Right forelimb (tissue), 1 donor: ENCODE measurements at places on chromosomes 7 and 10.

- no peak for DNase-seq
These were observed 23.7 kb upstream of the ITGB1 start for GRCh38 chr10:32981760-32982159.

GRCh38 chr7:30927040-30927439 lies 15.4 kb downstream of the AQP1 start:
- peak; percentile 33 for DNase-seq

DNA sequence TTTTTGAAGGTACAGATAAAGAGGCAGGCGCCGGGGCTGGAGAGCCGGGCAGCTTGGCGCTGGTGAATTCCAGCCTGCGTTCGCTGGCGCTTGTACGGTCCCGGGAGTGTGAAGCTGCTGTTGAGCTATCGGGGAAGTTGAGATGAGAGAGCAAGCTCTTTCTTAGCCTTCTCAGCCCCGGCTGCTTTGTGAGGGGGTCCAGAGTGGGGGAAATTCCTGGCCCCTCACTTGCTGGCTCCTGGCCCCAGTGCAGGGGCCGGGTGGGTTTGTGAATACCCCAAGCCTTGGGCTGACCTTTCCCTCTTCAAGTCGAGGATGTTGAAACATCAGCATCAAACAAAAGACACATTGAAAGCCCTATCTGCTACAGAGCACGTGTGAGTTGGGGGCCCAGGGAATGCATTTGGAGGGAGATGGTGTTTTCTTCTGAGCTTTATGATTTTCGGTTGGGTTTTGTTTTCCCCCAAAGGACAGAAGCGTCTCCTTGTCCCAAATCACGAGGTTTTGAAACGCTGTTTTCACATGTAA lies 2.7 kb downstream of the ZMIZ1 start:
- no peak for DNase-seq

GRCh38 chr7:111853201-111853990 lies 291.1 kb upstream of the IMMP2L start:
- DNase-seq: no peak

GRCh38 chr7:104862719-104863118 lies 151.3 kb upstream of the KMT2E start:
- no peak for DNase-seq

- no peak for DNase-seq
These were observed 187.1 kb downstream of the ADARB2 start for GRCh38 chr10:1550291-1550595.

DNA sequence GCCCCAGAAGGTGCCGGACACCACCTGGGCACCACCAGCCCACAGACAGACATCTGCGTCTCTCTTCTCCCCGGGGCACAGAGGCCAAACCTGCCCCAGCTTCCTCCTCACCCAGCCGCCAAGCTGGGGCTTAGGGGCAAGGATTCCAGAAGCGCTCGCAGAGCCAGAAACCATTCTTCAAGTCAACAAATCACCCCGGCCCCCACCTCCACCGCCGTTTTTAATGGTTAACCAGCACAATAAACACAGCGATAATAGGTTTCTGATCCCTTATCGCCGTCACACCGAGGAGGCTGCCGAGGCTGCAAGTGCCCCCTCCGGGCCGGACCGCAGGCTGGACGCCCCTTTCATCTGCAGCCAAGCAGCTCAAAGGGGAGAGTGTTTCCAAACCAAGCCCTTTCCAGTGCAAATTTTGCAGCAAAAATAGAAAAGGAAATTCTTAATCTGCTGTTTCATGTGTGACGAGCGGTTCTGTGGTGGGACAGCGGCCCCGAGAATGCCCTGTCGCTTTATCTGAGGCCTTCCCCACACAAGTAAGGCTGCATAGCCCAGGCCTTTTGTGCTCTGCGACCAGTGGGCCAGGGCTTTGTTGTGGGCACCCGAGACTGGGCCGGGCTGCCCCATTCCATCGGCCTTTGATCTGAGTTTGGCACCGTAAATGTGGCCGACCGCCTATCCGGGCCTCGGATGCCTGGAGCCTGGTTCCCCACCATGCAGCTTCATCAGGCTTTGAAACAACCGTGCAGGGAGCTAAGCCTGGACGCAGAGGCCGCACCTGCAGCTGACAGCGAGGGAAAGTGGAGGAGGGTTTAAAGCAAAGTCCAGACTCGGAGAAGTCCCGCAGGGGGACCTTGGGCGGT lies 83.2 kb downstream of the FOXL3 start:
- DNase-seq: peak; percentile 50

DNA sequence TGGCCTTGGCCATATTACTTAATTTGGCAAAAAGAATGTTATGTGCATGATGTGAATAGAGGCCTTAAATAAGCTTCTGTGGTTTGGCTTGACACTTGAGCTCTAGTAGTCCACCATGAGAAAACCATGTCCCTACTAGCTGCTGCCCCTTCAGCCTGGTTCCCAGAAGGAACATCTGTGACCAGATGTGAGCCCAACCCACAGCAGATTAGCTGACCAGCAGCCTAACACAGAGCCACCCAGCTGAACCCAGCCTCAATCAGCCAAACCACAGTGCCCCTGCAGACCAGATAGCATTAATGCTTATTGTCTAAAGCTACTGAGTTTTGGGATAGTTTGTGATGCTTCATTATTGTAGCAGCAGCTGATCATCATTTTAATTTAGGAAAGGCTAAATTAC lies 16.6 kb downstream of the JAZF1 start:
- no peak for DNase-seq

DNA sequence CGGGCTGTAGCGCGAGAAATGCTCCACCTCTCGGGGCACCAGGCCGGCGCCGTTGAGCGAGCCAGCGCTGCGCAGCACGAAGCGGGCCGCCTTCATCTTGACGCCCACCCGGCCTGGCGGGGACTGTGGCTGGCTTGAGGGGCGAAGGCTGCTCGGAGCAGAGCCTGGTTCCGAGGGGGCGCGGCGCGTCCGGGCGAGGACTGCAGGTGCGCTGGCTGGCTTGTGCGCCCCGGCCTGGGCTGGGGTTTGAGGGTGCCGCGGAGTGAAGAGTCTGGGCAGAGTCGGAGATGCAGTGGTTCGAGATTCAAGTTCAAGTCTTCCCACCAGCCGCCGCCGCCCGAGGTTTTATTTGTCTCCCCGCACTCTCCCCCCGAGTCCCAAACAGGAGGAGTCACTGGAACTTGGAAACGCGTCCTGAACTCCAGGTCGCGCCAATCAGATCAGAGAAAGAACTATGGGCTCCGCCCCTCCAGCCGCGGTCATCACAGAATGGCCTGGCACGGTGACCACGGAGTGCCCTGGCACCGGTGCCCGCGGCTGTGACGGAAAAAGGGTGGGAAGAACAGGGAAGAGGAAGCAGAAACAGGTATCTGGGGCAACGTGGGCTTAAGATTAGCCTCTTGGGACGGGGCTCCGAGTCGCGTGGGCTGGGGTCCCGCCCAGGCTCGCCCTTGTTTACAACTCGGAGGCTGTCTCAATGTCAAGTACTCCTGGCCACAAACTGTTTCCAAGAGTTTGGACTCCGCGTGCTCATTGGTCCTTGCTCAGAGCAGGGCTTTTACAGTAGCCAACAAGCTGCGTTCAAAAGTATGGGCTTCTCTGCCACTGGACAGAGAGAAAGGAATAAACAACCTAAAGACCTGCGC lies at the start of gene PDK4:
TSS of gene PDK4 (minus strand) at position 319 of the 866 bp plus-strand sequence. CDS start at position 96, 223 bp downstream.
- DNase-seq: peak; percentile 89

GRCh38 chr7:4962872-4963775 lies 4.1 kb upstream of the MMD2 start:
- DNase-seq: no peak

DNA sequence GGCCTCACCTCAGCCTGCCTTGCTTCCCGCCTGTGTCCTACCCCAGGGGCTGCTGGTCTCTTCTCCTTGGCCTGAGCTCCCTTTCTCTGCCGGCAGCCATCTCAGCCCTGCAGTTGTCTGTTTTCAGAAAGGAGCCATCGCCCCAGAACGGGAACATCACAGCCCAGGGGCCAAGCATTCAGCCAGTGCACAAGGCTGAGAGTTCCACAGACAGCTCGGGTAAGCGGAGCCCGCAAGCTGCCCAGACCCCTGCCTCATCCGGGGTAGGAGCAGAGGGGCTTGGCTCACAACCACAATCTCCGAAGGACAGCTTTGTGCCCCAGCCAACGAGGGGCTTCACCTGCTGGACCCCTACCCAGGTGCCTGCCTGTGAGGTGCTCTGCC lies 5.3 kb upstream of the DEPP1 start:
- no peak for DNase-seq

DNA sequence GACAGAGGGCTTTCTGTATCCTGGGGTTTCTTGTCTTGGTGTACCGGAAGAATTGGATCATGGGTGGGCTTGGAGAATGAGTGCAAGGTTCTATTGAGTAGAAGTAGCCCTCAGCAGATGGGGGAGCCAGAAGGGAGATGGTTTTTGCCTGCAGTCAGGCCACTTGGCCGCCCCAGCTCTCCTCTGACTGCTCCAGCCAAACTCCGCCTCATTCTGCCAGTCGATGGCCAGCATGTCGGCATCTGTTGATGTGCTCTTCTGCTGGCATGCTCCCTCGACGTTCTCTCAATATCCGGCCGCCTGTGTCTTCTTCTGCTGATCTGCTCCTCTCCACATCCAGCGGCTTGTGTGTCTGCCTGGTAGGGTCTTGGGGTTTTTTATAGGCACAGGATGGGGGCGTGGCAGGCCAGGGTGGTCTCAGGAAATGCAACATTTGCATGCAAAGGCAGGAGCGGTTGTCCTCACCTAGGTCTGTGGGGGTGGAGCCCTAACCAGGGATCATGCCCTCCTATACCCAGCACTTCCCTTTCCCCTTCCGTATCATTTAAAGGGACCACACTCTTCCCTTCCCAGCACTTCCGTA lies 40.2 kb upstream of the TNS3 start:
- DNase-seq: no peak

- no peak for DNase-seq
These were observed 54.0 kb upstream of the NMT2 start for GRCh38 chr10:15222511-15222910.

DNA sequence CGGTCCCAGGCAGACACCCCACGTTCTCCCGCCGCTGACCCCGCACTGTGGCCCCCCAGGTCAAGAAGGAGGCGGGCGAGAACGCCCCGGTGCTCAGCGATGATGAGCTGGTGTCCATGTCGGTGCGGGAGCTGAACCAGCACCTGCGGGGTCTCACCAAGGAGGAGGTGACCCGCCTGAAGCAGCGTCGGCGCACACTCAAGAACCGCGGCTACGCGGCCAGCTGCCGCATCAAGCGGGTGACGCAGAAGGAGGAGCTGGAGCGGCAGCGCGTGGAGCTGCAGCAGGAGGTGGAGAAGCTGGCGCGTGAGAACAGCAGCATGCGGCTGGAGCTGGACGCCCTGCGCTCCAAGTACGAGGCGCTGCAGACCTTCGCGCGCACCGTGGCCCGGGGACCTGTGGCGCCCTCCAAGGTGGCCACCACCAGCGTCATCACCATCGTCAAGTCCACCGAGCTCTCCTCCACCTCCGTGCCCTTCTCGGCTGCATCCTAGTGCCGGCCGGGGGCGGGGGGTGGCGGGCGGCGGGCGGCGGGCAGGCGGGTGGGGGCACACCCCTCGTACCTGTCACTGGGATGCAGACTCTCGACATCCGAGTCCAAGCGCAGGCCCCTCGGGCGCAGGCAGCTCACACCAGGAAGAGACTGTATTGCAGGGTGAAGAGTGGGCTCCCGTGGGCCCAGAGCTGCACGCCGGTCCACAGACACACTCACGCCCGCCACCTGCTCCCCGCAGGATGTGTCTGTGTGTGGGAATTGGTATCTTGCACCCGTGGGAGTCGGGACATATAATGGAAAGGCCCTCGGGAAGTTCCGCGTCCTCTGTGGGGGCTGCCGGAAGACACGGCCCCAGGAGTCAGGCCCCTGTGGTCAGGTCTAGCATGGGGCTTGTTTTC lies 9.6 kb downstream of the MAFK start:
- DNase-seq: no peak

GRCh38 chr10:96243296-96243695 lies 28.1 kb downstream of the BLNK start:
- DNase-seq: no peak

DNA sequence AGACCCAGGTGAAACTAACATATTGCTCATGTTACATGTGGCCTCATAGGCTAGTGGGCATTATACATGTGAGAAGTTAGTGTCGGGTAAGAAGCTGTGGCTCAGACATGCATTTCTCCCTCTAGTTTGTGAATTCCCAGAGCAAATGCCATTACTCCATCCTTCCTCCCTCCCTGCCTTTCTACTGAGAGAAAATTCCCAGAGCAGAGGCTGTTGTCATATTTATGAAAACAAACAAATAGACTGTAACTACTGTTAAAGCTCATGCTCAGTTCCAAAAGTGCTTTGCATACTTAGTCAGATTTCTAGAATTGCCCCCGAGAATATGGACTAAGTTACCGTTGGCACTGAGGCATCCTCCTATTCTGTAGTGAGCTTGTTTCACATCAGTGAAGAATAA lies 29.0 kb downstream of the ZNRF2 start:
- no peak for DNase-seq

DNA sequence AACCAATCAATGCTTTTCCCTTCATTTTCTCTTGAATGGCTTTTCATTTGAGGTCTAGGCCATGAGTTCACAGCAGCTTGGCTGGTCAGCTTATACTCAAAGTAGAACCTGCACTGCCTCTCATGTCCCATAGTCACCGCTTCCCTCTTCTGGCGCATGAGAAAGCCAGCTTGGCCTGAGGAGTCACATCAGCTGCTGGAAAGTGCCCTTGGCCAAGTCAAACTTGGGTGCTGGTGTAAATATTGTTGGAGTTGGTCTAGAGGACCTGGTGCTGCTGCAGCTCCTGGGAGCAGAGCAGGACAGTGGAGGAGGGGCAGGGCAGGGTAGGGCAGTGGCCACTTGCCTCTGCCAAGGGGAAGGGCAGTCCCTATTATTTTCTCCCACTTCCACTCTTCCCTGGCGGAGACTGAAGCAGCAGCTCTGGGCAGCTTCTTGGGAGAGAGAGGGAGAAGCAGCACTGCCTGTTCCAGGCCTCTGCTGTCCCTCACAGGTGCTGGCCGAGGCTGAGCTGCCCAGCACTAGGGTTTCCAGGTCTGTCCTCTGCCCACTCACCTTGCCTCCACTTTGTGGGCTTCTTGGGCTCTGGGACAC lies 12.8 kb downstream of the UBE2D4 start:
- no peak for DNase-seq

DNA sequence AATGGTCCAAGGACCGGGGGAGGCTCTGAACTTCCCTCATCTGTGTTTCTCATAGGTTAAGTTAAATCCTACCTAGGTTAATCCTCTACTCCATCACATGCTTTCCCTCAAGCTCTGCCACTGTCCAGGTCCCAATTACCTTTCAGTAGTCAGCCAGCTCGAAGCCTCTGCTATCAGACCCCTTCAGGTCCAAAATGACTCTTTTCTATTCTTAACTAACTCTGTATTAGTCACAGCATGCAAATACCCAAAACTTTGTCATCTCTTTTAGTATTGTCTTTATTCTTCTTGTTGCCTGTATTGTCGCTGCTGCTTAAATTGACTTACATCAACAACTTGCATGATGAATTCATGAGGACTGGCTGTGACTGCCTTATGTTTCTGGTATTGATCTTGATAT lies 15.3 kb downstream of the PPP1R17 start:
- DNase-seq: no peak

- DNase-seq: no peak
These were observed 682.7 kb upstream of the IGFBP3 start for GRCh38 chr7:46603780-46604179.

GRCh38 chr7:83852136-83852535 lies 203.2 kb upstream of the SEMA3E start:
- DNase-seq: no peak

GRCh38 chr10:6694447-6695140 lies 114.5 kb upstream of the PRKCQ start:
- no peak for DNase-seq

- DNase-seq: no peak
These were observed 6.6 kb upstream of the KLF14 start for GRCh38 chr7:130740606-130741005.
